Epithelial cell of proximal tubule (primary cell): ENCODE measurements at places on chromosomes 2 and 18.

- DNase-seq, result no peak
Observed at GRCh38 chr2:176633754-176634153, 364.5 kb downstream of the MTX2 start.

- DNase-seq, result no peak
Observed at GRCh38 chr18:54220406-54220805, 4.1 kb downstream of the MBD2 start.

DNA sequence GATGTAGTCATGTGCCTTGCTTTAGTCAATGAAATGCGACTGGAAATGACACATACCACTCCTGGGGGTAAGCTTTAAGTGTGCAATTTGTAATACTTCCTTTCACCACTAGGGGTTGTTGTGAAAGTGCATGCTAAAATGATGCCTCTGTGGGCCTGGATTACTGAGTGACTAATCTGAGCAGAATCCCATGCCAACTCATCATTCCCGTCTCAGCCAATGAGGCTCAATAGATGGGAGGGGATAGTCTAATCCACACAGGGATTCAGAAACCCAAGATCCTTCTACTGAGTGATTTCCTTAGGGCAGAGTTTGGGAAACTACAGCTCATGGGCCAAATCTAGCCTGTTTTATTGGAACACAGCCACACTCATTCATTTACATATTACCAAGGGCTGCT, 54.0 kb downstream of the HRH4 start:
- DNase-seq, result peak; percentile 40

DNA sequence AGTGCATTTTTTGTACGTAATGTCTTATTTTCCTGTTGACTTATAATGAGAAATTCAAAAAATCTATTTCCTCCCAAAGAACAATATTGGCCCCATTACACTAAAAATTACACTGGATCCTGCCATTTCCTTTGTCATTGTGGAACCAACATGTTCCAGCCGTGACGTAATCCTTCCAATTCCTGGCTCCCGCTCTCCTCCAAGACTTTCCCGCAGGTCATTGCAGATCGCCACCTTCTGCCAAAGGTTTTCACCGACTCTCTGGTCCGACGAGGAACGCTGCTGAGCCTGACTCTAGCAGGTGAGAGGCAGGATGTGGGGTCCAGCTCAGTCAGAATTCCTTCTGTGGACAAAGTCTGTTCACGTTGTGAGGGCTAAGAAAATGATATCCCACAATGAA, 38.0 kb downstream of the PTGR3 start:
- no peak for DNase-seq

GRCh38 chr2:233487748-233488345, 78.7 kb downstream of the USP40 start:
- no peak for DNase-seq

DNA sequence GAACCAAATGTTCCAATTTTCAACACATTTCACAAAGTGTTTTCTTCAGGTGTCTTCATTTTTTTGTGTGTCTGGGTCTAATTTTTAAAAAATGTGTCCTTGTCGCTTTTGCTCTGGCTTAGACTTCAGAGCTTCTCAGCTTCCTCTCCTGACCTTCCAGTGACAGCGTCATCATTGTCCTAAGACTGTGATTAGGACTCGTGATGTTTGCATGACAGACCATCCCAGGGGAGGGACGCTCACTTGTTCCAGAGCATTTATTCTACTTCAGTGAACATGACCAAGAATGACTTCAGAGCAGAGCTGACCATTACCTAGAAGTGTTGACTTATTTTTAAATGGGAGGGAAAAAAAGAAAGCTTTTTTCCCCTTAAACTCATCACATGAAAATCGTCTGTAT, 591.9 kb downstream of the IRS1 start:
- no peak for DNase-seq

- no peak for DNase-seq
Observed at GRCh38 chr2:237413777-237414661, at the start of gene COL6A3. Gene COL6A3, minus strand, starts transcription at chr2:237414164. Its CDS starts 17,347 bp downstream, at chr2:237396817.
